ENCODE measurements at places on chromosomes 4 and X. TPM values are rescaled to one million over a fixed set of nuclear protein-coding genes. Genes with fewer than 3 reads are reported as not detected.

The GPM6B gene
- total RNA-seq = not detected

The JAKMIP1 gene
- total RNA-seq = 9.6 TPM

The RHOXF2B gene
- total RNA-seq = not detected

DNA sequence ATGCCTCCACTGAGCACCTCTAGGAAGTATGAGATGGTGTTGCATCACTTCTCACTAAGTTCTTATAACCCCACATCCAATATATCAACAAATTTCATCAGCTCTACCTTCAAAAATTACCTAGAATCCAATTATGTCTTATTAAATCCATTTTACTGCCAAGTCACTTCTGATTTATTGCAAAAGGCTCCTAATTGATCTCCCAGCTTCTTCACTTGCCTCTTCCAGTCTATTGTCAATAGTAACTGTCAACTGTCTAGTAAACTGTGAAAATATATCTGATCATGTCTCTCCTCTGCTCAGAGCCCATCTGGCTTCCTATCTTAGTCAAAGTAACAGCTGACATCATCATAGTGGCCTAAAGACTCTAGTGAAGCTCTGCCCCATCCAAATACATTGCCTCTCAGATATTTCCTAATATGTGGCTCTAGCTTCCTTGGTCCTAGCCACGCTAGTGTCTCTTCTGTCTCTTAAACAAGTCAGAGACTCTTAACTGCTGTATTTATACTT lies 414.5 kb upstream of the ATOH1 start:
- DNase-seq = no peak
- H3K27ac ChIP-seq = no peak overlapping the region
- H3K4me1 ChIP-seq = no peaks in the 10 kb centered on the region
- no peak overlapping the region for H3K4me3 ChIP-seq

GRCh38 chr4:149676076-149676475 lies 139.6 kb downstream of the IQCM start:
- no peak overlapping the region for H3K4me3 ChIP-seq
- H3K27me3 ChIP-seq = no peaks in the 10 kb centered on the region

GRCh38 chrX:32370456-32371205 lies 840.7 kb downstream of the DMD start:
- DNase-seq = no peak
- H3K4me3 ChIP-seq = no peak overlapping the region
- H3K36me3 ChIP-seq = no peaks in the 10 kb centered on the region
- H3K27ac ChIP-seq = no peak overlapping the region

- peaks cover 20% of the 10 kb centered on the region for H3K4me1 ChIP-seq
- no peak overlapping the region for H3K4me3 ChIP-seq
- H3K36me3 ChIP-seq = no peaks in the 10 kb centered on the region
- H3K27ac ChIP-seq = no peak overlapping the region
- no peak for DNase-seq
Measured at GRCh38 chr4:140085062-140085622, 68.8 kb downstream of the MAML3 start.

DNA sequence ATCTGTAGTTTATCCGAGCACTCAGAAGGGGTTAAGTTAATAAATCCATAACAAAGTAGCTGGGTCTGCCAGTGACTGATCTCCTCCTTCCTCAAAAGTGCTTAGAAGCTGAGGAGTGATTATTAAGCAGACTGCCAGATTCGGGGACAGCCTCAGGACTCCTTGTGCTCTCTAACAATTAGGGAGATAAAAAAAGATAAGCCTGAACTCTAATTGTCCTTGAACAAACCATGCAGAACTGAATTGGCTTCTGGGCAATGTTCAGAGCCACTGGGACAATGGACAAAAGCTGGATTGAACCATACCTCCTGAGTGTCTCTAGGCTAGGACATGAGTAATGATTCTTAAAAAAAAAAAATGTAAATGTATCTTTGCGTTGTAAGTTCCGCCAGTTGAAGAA lies 22.7 kb upstream of the GRPR start:
- H3K36me3 ChIP-seq = no peaks in the 10 kb centered on the region
- DNase-seq = no peak
- H3K27ac ChIP-seq = no peak overlapping the region
- H3K4me3 ChIP-seq = no peak overlapping the region
